Natural killer cell (primary cell): ENCODE measurements at places on chromosomes 3 and 15. TPM values are rescaled to one million over a fixed set of nuclear protein-coding genes. Genes with fewer than 3 reads are reported as not detected.

Gene THRB
- total RNA-seq, result 0.05 TPM

Gene MYZAP
- not detected for total RNA-seq

Gene GPR62
- total RNA-seq, result not detected

Gene ZDHHC23
- total RNA-seq, result 3.5 TPM

Gene TCAIM
- 11.2 TPM for total RNA-seq

Gene LRRC15
- not detected for total RNA-seq

Gene ABI3BP
- not detected for total RNA-seq

Gene CYP1A1
- total RNA-seq, result 0.33 TPM

Gene KLHL40
- not detected for total RNA-seq

Gene TLR9
- 0.21 TPM for total RNA-seq

Gene CPA3
- 59.7 TPM for total RNA-seq
